ENCODE measurements at places on chromosomes 11 and 22.
A peak's percentile ranks its signal among the peaks of the same experiment; 100 is the strongest.

GRCh38 chr22:38271927-38272372, 860 bp downstream of the TMEM184B start:
- peaks cover 20% of the 10 kb centered on the region for H3K4me1 ChIP-seq
- H3K27ac ChIP-seq = peak overlapping the region; percentile 77
- peak overlapping the region; percentile 88 for H3K4me3 ChIP-seq

DNA sequence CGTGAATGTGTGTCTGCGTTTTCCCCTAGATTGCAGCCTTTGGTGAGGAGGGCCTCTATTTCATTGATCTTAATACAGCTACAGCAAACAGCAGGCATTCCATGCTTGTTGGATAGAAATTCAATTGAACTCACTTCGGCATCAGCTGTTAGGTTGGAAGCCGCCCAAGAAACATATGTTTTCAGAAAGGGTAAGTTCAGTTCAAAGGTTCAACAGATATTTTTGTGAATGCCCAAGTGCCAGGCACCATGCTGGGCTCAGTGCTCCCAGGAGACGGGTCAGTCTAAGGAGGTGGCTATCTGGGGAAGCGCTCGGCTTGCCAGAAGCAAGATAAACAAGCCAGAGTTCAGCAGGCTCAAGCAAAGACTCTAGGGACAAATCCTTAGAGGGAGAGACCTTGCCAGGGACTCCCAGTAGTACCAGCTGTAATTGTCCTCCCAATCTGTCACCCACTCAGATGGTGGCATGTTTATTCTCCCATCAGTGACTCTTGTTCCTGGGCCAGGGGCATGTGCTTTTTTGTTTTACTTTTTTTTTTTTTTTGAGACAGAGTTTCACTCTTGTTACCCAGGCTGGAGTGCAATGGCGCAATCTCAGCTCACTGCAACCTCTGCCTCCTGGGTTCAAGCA, 64.5 kb upstream of the LARGE1 start:
- no peak overlapping the region for H3K4me3 ChIP-seq
- no peaks in the 10 kb centered on the region for H3K4me1 ChIP-seq
- H3K36me3 ChIP-seq = no peaks in the 10 kb centered on the region
- H3K27ac ChIP-seq = no peak overlapping the region

- no peaks in the 10 kb centered on the region for H3K27me3 ChIP-seq
- peak overlapping the region; percentile 37 for H3K27ac ChIP-seq
- no peak for DNase-seq
- H3K4me1 ChIP-seq = peaks cover 36% of the 10 kb centered on the region
Measured at GRCh38 chr22:49965091-49966040, 4.8 kb downstream of the PIM3 start.

- no peaks in the 10 kb centered on the region for H3K36me3 ChIP-seq
- no peaks in the 10 kb centered on the region for H3K27me3 ChIP-seq
- H3K4me3 ChIP-seq = no peak overlapping the region
- no peaks in the 10 kb centered on the region for H3K4me1 ChIP-seq
- DNase-seq = no peak
Measured at GRCh38 chr11:79794057-79794456, 353.2 kb upstream of the TENM4 start.

- H3K27ac ChIP-seq = peak overlapping the region; percentile 69
- H3K4me3 ChIP-seq = no peak overlapping the region
- no peaks in the 10 kb centered on the region for H3K36me3 ChIP-seq
- DNase-seq = no peak
- H3K4me1 ChIP-seq = peaks cover 23% of the 10 kb centered on the region
Measured at GRCh38 chr11:70129051-70129592, 51.0 kb downstream of the ANO1 start.

DNA sequence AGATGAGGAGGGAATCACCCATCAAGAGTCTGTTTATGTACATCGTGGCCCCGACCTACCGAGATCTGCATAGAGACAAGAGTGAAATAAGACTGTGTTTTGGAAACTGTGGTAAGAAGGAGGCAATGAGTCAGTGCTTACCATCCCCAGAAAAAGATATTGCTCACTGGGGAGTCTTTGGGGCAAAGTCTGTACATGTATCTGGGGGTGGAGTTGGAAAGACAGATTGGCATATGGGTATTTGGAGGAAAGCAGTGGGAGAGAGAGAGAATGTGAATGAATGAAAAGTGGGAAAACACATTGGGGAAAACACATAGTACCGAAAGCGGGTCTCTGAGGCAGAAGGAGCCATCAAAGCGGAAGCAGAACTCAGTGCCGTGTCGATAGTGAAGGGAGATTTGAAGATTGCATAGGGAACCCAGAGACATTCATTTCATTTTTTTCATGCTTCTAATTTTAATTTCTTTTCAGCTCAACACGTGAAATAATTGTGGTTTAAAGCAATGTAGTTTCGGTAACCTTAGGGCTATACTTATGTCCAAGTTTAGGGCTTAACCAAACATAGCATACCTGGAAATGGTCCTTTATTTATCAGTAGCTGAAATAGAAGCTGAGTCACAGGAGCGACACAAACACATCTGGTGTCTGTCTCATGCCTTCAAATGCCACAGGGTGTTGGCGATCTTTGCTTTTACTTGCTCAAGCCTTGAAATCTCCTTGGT, 98.6 kb upstream of the CD44 start:
- H3K4me3 ChIP-seq = no peak overlapping the region
- no peaks in the 10 kb centered on the region for H3K36me3 ChIP-seq
- no peak for DNase-seq
- 0 out of 2 replicates have a peak, but pooled peaks cover 5% of the 10 kb centered on the region for H3K4me1 ChIP-seq
- no peaks in the 10 kb centered on the region for H3K27me3 ChIP-seq

DNA sequence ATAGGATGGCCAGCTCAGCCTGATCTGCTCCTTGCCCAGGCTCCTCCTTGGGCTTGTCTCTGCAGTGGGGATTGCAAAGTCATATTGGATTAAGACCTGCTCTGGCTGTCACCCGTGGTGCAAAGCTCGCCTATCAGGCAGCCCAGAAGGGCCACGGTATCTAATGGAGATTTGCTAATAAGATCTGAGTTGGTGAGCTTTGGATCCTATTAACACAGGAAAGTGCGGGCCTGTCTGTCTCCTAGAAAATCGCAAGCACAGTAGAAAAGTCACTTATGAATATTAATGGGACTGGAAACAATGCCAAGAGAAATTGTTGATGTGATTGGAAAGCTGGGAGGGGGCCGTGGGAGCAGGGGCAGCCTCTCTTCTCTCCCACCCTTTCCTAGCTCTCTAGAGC, 72.8 kb downstream of the CHST1 start:
- H3K4me1 ChIP-seq = no peaks in the 10 kb centered on the region
- no peak for DNase-seq
- H3K4me3 ChIP-seq = no peak overlapping the region

DNA sequence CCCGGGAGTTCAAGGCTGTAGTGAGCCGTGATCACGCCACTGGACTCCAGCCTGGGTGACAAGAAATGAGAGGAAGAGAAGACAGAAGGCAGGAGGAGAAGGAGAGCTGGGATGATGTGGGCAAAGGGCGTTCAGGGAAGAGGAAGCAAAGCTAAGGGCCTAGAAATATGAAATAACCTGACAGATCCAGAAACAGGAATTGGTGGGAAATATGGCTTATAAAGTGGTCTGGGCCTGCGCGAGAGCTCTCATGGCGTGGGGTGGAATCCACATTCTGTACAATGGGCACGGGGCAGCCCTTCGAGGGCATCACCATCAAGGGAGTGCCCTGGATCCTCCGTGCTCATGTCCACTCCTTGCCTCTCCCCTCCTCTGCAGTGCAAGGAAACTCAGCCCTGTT, 46.8 kb upstream of the RASSF10 start:
- H3K4me1 ChIP-seq = peaks cover 7% of the 10 kb centered on the region
- no peak overlapping the region for H3K27ac ChIP-seq
- no peak for DNase-seq
- no peaks in the 10 kb centered on the region for H3K36me3 ChIP-seq
- H3K27me3 ChIP-seq = no peaks in the 10 kb centered on the region

DNA sequence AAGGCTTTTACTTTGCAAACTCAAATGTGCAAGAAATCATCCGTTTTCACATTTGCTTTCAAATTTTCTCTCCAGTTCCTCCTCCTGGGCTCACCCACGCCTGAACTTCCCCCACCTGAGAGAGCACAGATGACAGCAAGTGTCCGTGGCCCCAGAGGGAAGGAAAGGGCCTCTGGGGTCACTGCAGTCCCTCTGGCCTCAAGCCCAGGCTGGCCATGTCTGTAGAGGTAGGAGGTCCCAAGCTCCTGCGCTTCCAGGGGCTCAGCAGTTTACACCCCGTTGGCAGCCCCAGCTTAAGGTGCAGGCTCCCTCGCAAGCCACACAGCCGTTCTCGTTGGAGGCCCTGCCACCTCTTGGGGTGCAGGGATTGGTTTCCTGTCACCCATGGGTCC, 40.5 kb upstream of the PRDM11 start:
- H3K36me3 ChIP-seq = no peaks in the 10 kb centered on the region
- no peak overlapping the region for H3K4me3 ChIP-seq
- peaks cover 14% of the 10 kb centered on the region for H3K4me1 ChIP-seq

- H3K4me1 ChIP-seq = peaks cover 11% of the 10 kb centered on the region
- H3K4me3 ChIP-seq = no peak overlapping the region
- no peaks in the 10 kb centered on the region for H3K27me3 ChIP-seq
- no peak for DNase-seq
Measured at GRCh38 chr22:42726811-42727210, 6.1 kb upstream of the A4GALT start.

- H3K27ac ChIP-seq = no peak overlapping the region
- DNase-seq = no peak
- H3K36me3 ChIP-seq = no peaks in the 10 kb centered on the region
- H3K4me1 ChIP-seq = no peaks in the 10 kb centered on the region
- H3K27me3 ChIP-seq = no peaks in the 10 kb centered on the region
- H3K4me3 ChIP-seq = no peak overlapping the region
Measured at GRCh38 chr11:80856066-80856465, 1415.2 kb upstream of the TENM4 start.

DNA sequence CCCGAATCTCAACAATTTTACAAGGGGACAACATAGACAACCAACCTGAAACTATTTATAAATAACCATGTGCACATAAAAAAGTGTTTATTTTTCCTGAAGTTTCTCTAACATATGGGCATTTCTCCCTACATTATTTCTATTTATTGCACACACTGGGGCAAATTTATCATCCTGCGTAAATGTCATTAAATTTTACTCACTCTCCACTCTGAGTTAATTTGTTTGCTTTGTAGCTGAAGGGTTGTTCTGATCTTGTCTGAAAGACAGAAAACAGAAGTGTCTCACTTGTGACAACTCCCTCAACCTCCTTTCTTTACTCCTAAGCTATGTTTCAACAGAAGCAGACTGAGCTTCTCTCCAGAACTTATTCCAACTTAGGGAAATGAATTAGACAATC, 194.2 kb downstream of the HIPK3 start:
- no peak for DNase-seq
- no peaks in the 10 kb centered on the region for H3K4me1 ChIP-seq
- no peak overlapping the region for H3K27ac ChIP-seq
- no peaks in the 10 kb centered on the region for H3K36me3 ChIP-seq
- H3K4me3 ChIP-seq = no peak overlapping the region

- no peak overlapping the region for H3K4me3 ChIP-seq
- H3K36me3 ChIP-seq = no peaks in the 10 kb centered on the region
- DNase-seq = no peak
- H3K4me1 ChIP-seq = peaks cover 8% of the 10 kb centered on the region
- H3K27me3 ChIP-seq = peaks cover 10% of the 10 kb centered on the region
Measured at GRCh38 chr11:120718171-120718570, 206.6 kb downstream of the GRIK4 start.

DNA sequence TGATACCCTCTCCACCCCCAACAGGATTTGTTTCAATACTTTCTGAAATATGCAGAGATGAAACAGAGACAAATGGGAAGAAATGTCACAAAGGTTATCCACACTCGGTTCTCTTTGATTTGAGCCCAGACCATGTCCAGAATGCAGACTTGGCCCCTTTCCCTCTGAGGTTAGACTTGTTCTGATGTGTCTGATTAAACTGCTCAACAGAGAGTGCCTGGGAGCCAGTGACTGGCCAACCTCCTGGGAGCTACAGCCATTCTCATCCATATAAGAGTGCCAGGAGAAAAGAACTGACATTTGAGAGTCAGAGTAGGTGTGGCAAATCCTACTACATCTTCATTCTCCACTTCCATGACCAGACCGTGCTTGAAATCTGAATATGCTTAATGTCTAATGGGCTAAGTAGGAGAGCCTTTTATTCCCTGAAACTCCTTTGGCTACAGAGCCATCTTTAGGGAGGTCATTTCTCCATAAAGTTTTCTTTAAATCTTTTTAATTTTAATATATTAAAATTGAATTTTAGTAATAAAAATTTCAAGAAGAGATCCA, 201.4 kb downstream of the BLID start:
- DNase-seq = no peak
- no peak overlapping the region for H3K4me3 ChIP-seq
- no peaks in the 10 kb centered on the region for H3K27me3 ChIP-seq

GRCh38 chr11:37811349-37811748, 1213.3 kb upstream of the RAG2 start:
- no peak overlapping the region for H3K27ac ChIP-seq
- no peaks in the 10 kb centered on the region for H3K27me3 ChIP-seq
- H3K4me3 ChIP-seq = no peak overlapping the region

DNA sequence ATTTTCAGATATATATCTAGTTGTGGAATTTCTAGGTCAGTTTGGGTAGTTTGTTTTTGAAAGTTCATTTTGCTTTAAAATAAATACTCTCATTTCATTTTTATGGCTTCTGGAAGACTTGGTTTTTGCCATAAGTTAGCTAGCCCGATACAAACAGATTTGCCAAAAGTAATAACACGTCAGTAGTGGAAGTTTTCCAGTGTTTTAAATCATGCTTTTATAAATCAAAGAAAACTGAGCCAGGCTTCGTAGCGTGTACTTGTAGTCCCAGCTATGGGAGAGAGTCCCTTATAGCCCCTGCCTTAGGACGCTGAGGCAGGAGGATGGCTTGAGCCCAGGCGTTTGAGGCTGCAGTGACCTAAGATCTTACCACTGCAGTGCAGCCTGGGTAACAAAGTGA, 21.7 kb upstream of the MICALL1 start:
- H3K27ac ChIP-seq = no peak overlapping the region
- no peak overlapping the region for H3K4me3 ChIP-seq
- no peak for DNase-seq
- peaks cover 32% of the 10 kb centered on the region for H3K36me3 ChIP-seq

- no peaks in the 10 kb centered on the region for H3K36me3 ChIP-seq
- DNase-seq = no peak
- no peak overlapping the region for H3K27ac ChIP-seq
- H3K4me1 ChIP-seq = no peaks in the 10 kb centered on the region
Measured at GRCh38 chr11:36743039-36743438, 145.0 kb upstream of the RAG2 start.

- no peak overlapping the region for H3K27ac ChIP-seq
- H3K36me3 ChIP-seq = no peaks in the 10 kb centered on the region
- peaks cover 4% of the 10 kb centered on the region for H3K4me1 ChIP-seq
- no peaks in the 10 kb centered on the region for H3K27me3 ChIP-seq
- DNase-seq = no peak
- H3K4me3 ChIP-seq = no peak overlapping the region
Measured at GRCh38 chr22:45884201-45885062, 92.5 kb downstream of the WNT7B start.

GRCh38 chr22:20095521-20095920, 15.5 kb downstream of the DGCR8 start:
- no peaks in the 10 kb centered on the region for H3K4me1 ChIP-seq
- no peak for DNase-seq
- H3K27me3 ChIP-seq = no peaks in the 10 kb centered on the region
- H3K36me3 ChIP-seq = peaks cover 78% of the 10 kb centered on the region
- no peak overlapping the region for H3K27ac ChIP-seq
